ENCODE measurements at places on chromosomes 4 and X. TPM values are rescaled to one million over a fixed set of nuclear protein-coding genes. Genes with fewer than 3 reads are reported as not detected.

DNA sequence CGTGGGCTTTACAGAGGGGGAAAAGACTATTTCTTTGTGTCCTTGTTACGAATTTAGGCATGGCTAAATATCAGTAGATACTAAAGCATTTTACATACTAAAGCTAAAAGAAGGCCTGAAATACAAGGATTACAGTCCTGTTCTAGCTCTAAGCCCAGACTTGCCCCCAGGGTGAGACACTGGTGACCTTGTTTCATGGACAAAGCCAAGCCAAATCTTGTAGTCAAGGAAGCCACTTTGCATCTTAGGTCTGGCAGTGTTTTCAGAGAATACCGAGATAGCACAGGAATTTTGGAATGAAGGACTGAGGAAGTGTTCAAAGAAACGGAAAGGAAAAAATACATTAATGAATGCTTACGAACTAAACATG is 733 bp upstream of the G3BP2 start:
- no peak for DNase-seq

Gene SLC6A8
- 8.3 TPM for polyA plus RNA-seq

DNA sequence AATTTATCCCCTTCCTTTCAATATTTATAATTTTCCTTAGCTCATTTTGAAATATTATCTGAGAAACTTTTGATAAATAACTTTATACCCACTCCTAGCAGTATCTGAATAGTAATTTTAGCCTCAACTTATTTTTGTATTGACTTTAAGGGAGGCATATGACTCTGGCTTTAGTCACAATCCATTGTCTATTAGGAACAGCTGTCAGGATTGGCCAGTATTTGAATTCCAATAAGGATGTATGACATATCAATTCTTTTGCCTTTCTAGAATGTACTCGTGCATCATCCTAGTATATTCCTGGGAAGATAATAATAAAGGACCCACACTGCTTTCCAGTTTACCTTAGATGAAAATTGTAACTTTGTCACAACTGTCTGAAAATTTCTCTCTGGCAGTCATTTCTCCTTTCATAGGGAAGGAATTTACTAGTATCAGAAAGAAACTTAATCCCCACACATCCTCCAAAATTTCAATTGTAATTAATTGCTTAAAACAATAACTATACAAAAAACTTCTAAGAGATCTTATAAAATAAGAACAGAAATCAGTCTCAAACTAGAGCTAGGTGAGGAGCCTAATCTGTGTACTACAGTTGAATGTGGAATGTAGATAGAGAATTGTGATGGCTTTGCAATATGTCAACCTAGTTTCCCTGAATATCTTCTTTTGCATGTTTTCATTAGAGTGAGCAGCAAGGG is 121.0 kb upstream of the EPHA5 start:
- DNase-seq = no peak

DNA sequence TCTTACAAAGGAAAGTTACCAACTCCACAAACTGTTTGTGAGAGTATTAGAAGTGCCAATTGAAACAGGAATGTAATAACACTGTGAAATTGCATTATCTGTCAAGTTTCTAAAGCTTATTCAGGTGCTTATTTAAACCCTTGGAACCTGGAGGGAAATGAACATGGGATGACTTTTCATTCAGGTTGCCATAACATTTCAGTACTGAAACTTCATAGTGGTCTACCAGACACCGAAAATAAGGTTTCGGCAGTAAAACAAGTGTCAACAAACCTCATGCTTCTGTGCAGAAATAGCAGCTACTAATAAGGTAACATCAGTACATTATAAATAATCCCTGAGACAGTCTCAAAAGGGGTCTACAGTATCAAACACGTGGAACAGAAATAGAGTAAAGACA is 890.7 kb upstream of the INTU start:
- DNase-seq = no peak

Gene CXCL5
- 0.18 TPM for polyA plus RNA-seq

Gene ATOH1
- polyA plus RNA-seq = not detected

Gene CYLC1
- not detected for polyA plus RNA-seq

All from BJ (cell line).